HT1080 (cell line): ENCODE measurements at places on chromosomes 3 and 15.
A peak's percentile ranks its signal among the peaks of the same experiment; 100 is the strongest.

DNA sequence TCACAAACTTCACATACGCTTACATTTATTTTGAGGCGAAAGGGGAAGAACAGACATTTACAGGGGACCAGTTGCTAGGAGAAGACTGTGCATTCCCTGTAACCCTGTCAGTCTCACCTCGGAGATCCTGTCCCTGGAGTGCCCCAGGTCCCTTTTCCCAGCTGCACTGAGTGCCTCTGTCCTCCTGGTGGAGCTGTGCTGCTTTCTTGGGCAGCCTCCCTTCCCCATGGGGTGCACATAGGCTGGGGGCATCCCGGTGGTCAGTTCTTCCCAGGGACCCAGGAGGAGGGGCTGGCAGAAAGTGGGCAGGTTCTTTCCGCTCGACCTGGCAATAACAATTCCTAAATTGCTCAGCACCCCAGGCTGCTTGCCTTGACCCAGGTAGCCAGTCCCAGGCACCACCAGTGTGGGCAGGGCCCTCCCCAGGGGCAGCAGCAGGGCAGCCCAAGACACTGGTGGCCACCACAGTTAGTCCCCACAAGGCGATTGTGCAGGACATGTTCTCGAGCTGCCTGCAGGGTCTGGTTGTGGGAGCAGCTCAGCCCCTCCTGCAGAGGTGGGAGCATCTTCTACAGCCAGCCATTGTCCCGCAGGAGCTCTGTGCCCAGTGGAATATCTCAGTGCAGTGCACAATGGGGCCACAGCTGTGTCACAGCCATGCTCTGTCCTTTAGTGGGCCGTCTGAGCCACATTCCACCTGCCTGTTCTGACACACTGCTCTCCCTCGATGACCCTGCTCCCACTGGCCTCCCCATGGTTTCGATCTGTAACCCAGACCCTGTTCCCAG lies 36.3 kb downstream of the APBA2 start:
- DNase-seq = no peak

GRCh38 chr15:38002883-38003477 lies 68.5 kb downstream of the TMCO5A start:
- DNase-seq = peak; percentile 68

DNA sequence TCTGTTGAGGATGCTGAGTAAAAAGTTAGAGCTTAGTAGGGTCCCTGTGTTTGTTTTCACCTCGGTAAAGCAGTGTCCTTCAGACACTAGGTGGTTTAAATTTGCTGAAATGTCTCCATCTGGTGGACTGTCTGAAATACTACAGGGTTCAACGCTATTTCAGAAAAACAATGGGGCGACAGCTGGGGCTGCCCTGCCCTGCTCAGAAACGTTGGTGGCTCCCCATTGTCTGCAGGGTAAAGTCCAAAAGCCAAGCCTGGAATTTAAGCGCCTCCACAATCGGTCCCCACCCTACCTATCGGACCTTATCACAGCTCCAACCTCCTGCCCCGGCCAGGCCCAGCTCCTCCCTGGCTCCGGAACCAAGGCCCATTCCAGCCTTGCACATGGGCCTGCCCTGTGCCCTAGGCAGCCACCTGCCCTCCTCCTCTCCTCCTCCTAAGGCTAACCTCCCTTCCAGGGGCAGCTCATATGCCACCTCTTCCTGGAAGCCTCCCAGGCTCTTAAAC lies 4.3 kb upstream of the TSEN2 start:
- peak; percentile 51 for DNase-seq

GRCh38 chr3:36494461-36495109 lies 114.3 kb downstream of the STAC start:
- peak; percentile 17 for DNase-seq

DNA sequence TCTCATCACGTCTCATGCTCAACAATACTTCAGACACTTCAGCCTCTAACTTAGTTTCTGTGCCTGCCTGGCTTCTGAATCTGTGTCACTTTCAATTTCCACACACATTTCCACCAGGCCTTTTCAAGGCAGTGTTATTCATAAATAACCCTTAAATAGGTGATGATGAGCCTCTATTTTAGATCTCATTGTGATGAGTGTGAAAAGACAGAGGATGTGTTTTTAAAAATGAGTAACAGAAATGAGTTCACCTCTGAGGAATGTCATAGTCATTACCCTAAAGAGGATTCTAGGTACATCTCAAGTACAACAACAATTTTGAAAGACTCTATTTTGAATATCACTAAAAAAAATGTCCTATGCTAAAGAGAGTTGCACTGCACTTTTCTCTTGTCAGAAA lies 64.6 kb downstream of the STAC start:
- DNase-seq = peak; percentile 79

DNA sequence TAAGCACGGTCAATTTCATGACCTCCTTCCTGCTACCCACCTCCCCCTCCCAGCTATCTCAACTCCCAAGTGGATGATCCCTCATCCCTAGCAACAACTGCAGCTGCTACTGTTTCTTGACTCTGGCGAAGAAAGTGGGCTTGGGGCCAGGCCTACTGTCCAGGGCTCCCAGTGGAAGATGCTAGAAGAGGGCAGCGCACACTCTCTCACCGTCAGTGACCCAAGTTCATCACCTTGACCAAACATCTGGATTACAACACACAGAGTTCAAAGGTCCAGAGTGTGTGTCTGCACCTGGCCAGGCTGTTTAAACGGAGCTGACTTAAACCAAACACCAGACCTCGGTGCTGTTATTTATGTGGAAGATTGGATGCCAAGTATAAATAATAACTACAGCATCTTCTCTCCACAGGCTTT lies 385.6 kb downstream of the SHQ1 start:
- DNase-seq = no peak

- DNase-seq = no peak
Measured at GRCh38 chr15:67114846-67115585, 49.6 kb downstream of the SMAD3 start.

GRCh38 chr3:128335621-128336296 lies 130.9 kb downstream of the DNAJB8 start:
- DNase-seq = no peak

DNA sequence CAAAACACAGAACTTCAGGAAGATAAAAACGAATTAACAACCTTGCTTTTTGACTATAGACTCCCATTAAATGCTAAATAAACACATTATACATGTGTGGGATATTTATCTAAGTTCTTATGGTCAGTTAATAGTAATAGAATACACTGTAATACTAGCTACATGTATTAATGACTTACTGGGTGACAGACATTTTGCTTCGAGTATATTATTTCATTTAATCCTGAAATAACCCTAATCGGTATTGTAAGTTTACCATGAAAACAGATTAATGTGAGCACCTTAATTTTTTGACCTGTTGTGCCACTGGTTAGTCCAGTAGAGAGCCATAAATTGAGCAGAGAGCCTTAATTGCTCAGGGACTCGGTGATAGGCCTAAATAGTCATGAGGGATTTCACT lies 151.1 kb downstream of the ROBO2 start:
- no peak for DNase-seq

- DNase-seq = no peak
Measured at GRCh38 chr3:53030619-53031449, 15.0 kb downstream of the SFMBT1 start.

GRCh38 chr3:133464573-133464972 lies 64.7 kb downstream of the BFSP2 start:
- DNase-seq = peak; percentile 60

DNA sequence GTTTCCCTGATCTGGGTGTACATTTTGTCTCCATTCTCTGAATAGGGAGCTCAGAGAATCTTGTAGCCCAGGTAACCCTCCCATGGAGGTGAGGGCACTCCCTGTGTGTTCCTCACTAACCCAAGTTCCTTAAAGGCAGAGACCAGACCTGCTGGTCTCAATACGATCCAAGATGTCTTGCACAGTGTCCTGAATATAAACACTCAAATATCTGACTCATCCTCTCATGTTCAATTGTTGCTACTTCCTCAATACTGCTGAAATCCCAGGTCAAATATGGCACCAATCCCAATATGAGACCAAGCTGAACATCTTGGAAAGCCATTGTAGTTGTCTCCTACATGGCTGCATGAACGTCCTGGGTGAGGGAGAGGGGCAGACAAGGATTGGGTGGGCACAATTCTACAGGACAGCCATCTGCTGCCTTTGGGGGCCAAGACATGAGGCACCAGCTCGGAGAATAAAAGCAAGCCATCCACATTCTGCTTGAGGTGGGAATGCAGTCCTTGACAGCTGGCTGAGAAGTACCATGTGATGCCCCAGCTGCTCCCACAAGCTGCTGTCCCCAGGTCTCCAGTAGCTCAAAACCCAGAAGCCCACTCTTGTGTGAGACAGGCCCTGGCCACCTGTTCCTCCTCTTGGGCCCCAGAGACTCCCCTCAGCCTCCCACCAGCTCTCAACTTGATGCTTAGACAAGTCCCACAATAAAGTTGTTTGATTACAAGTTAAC lies 18.2 kb downstream of the TBC1D2B start:
- DNase-seq = peak; percentile 50

- no peak for DNase-seq
Measured at GRCh38 chr3:134334231-134334900, 39.9 kb downstream of the AMOTL2 start.

DNA sequence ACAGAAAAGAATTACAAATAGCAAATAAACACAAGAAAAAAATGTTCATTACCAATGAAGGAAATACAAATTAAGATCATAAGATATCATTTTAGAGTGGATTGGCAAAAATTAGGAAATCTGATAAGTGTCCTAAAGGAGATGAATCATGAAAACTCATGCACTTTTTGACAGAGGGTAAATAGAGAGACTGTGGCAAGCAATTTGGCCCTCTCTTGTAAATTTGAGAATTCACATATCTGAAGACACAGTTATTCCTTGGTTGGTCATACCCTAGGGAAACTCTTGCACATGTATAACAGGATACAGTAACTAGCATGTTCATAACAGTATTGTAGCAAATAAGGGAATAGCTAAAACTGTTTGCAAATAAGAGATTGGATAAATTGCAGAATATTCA lies 246.0 kb upstream of the GADL1 start:
- no peak for DNase-seq

DNA sequence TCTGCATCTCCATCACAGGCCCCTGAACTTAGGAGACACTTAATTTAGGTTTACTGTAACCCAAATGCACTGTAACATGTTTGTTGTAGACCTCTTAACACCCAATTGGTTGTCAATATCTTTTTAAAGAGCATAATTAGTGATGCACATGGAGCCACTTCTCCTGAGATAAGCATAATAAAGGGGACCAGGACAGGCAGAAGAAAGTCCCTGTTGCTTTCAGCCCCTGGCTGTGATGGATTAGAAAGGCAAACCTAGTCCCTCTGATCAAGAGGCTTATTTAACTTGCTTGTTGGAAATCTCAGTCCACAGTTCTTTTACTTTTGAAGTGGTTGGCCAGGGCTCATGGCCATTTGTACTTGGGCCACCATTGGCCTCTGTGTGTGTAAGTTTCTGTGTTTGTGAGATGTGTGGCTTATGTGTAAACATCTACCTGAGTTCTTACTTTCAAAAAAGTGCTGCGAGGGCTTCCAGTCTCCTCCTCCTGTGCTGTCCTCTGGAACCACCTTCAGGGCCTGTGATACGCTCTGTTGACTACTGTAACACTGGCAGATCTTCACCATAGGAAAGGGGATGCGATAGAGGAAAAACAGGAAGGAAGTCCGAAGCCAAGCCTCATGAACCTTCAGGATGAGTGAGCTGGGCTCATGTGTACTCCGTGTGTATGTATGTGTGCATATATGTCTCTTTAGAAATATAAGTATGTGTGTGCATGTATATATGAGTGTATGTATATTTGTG lies 136.2 kb downstream of the EPHB1 start:
- no peak for DNase-seq

GRCh38 chr3:50150863-50151686 lies 4.0 kb upstream of the SEMA3F start:
- DNase-seq = no peak

GRCh38 chr3:160401291-160402095 lies 2.0 kb downstream of the SMC4 start:
- DNase-seq = peak; percentile 74

GRCh38 chr3:38315488-38316230 lies 30.9 kb upstream of the XYLB start:
- DNase-seq = no peak

- DNase-seq = no peak
Measured at GRCh38 chr15:62856466-62857246, 185.9 kb upstream of the TPM1 start.

- no peak for DNase-seq
Measured at GRCh38 chr15:98514034-98514622, 134.2 kb upstream of the IGF1R start.

- DNase-seq = peak; percentile 57
Measured at GRCh38 chr3:161893972-161894371, 397.4 kb downstream of the OTOL1 start.

DNA sequence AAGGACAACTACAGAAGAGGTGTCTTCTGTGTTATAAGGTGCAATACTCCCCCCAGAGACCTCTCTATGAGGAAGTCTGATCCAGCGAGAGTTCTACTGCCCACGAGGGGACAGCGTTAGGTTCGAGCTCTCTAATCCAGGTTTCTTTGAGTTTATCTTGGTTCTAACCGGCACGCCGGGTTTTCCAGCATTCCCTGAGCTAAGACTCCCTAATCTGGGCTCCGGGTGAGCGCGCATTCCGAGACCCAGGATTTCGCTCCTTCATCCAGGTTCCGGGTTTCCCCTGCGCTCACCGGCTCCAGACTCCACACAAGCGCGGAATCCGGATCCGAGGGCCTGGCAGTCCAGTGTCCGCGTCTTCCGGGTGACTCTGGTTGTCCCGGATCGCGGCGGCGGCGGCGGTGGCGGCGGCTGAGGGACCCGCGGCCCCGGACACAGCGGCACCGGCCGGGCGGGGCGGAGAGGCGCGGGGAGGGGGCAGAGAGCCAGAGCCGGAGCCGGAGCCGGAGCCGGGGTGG lies at the start of gene ZNF609:
TSS of gene ZNF609 (plus strand) at position 373 of the 518 bp plus-strand sequence. CDS start 38,842 bp downstream, outside the sequence.
- peak; percentile 97 for DNase-seq

DNA sequence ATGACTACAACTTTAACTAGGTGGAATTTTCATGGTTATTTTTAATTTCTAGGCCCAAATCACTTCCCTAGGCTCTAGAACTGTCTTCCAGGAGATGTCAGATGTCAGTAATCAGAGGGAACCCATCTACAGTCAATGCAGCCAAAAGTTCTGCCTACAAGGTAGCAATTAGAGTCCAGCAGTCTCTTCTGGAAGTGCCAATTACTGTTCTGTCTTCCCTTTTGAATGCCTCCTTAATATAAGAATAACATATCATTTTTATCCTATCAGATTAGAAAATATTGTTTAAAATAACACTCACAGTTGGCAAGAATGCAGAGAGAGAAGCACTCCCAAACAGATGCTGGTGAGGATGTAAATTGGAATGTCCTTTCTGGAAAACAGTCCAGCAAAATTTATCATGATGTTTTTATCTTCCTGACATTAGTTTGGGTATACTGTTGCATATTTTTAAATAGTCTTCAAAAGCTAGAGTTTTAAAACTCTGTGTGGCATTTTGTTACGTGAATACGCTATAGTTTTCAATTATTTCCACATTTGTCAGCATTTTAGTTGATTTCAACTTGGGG lies 543.7 kb downstream of the FHIT start:
- no peak for DNase-seq

- no peak for DNase-seq
Measured at GRCh38 chr3:95460274-95460673, 1354.1 kb upstream of the EPHA6 start.

DNA sequence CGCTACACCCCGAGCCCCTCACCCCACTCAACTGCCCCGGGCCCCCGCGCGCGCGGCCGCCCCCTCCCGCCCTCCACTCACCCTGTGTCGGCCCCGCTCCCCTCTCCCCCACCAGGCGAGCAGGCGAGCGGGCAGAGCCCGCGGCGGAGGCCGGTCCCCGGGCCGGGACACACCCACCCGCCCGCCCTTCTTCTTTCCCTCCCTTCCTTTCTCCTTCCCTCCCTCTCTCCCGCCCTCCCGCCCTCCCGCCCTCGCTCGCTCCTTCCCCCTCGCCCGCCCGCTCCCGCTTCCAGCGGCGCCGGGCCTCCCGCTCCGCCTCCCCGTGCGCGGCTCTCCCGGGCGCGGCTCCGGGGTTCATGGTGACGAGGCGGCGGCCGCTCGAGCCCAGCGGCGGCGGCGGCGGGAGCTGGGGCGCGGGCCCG lies at the start of gene CTDSPL:
TSS of gene CTDSPL (plus strand) at position 261 of the 422 bp plus-strand sequence. CDS start 320 bp downstream, outside the sequence.
- no peak for DNase-seq
